Peyer's patch (tissue), 4 donors: ENCODE measurements at places on chromosomes 12 and 14. TPM values are rescaled to one million over a fixed set of nuclear protein-coding genes. Genes with fewer than 3 reads are reported as not detected.

RAD9B gene
- total RNA-seq, result 0.83 TPM

KLRD1 gene
- 2.8 TPM for total RNA-seq

GRCh38 chr12:116430911-116431565 lies 128.1 kb upstream of the MAP1LC3B2 start:
- H3K4me3 ChIP-seq, result no peak overlapping the region
- no peak overlapping the region for H3K27ac ChIP-seq

NDUFA9 gene
- total RNA-seq, result 52.7 TPM

DUSP6 gene
- 41.7 TPM for total RNA-seq

DNA sequence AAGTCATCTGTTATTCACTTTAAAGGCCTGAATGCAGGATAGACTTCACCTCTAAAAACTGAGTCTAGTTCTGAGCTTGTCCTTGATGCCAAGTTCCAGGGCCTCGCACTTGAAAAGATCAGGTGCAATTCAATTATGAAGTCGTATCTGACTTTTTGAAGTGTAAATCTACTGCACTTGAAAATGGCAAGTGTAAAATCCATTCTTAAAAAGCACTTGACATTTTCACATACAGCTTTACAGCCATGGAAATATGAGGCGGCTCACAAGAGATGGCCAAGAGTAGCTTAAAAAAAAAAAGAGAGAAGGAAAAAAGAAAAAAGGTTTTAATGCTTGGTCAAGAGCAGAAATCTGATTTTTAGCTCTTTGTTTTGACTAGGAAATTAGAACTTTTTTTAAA lies 172.5 kb downstream of the GXYLT1 start:
- no peak overlapping the region for H3K27ac ChIP-seq
- no peaks in the 10 kb centered on the region for H3K36me3 ChIP-seq
- no peak for DNase-seq

GRCh38 chr12:94951071-94951934 lies 52.2 kb downstream of the NDUFA12 start:
- H3K4me1 ChIP-seq, result peaks cover 13% of the 10 kb centered on the region
- H3K27ac ChIP-seq, result no peak overlapping the region
- H3K4me3 ChIP-seq, result no peak overlapping the region
- no peaks in the 10 kb centered on the region for H3K36me3 ChIP-seq

SCYL2 gene
- total RNA-seq, result 48.7 TPM

KRT86 gene
- total RNA-seq, result not detected

- H3K4me3 ChIP-seq, result no peak overlapping the region
- no peaks in the 10 kb centered on the region for H3K27me3 ChIP-seq
- DNase-seq, result peak; percentile 42
- peak overlapping the region; percentile 42 for H3K27ac ChIP-seq
- peaks cover 54% of the 10 kb centered on the region for H3K36me3 ChIP-seq
These were observed 30.5 kb downstream of the ANAPC7 start for GRCh38 chr12:110373025-110373424.

DNA sequence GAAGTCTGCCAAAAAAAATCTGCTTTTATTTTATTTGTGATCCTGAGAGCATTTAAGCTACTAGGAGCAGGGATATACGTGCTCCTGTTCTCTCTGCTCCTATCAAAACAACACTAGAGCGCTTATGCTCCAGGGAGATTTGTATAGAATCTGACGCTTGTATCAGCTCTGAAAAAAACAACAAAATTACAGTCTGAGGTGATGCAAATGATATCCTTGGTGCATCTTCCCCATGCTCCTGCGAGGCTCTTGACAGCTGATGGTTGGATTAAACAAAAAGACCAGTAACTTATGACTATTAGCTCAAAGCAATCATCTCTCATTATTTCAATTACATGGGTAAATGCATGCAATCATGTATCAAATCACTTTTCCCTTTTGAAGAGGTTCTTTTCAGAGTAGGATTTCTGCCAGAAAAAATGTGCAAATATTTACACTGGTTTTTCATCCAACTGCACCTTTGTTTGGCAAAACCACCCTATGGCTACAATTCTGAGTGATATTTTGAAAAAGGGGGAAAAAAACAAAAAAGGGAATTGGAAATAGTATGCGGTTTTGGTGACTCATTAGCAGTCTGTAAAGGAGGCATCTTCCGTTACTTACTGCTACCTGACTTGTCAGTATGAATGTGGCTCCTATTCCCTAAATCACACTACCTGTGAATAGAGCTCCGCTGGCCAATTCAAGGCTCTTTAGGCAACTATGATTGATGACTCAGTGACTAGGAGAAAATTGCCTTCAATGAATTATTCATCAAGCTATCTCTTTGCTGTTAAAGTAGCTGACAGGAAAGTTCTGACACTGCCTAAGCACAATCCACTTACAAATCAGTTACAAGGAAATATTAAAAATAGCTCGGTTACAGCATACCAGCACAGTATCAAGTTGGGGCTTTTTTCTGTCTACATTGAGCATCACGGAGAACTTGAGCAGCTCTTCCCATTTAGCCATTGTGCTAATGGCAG lies 450.0 kb downstream of the FOXG1 start:
- no peak overlapping the region for H3K4me3 ChIP-seq
- no peak overlapping the region for H3K27ac ChIP-seq
- no peaks in the 10 kb centered on the region for H3K36me3 ChIP-seq
- H3K27me3 ChIP-seq, result no peaks in the 10 kb centered on the region

- H3K4me3 ChIP-seq, result no peak overlapping the region
- no peaks in the 10 kb centered on the region for H3K36me3 ChIP-seq
- H3K4me1 ChIP-seq, result no peaks in the 10 kb centered on the region
- no peak overlapping the region for H3K27ac ChIP-seq
- no peak for DNase-seq
These were observed 106.8 kb downstream of the BBS10 start for GRCh38 chr12:76241371-76241770.

GRCh38 chr14:105911006-105911847 lies 384.8 kb downstream of the TMEM121 start:
- no peak overlapping the region for H3K4me3 ChIP-seq
- H3K4me1 ChIP-seq, result no peaks in the 10 kb centered on the region
- H3K36me3 ChIP-seq, result no peaks in the 10 kb centered on the region

LRP1 gene
- 144 TPM for total RNA-seq

GRCh38 chr14:105173901-105174894 lies 5.6 kb upstream of the JAG2 start:
- H3K27me3 ChIP-seq, result no peaks in the 10 kb centered on the region
- H3K27ac ChIP-seq, result no peak overlapping the region
- DNase-seq, result peak; percentile 72
- H3K36me3 ChIP-seq, result no peaks in the 10 kb centered on the region

- no peaks in the 10 kb centered on the region for H3K36me3 ChIP-seq
- no peak overlapping the region for H3K4me3 ChIP-seq
- no peak overlapping the region for H3K27ac ChIP-seq
- H3K4me1 ChIP-seq, result peaks cover 12% of the 10 kb centered on the region
These were observed 33.9 kb downstream of the ACTN1 start for GRCh38 chr14:68945190-68945584.

PLEKHD1 gene
- not detected for total RNA-seq

DNA sequence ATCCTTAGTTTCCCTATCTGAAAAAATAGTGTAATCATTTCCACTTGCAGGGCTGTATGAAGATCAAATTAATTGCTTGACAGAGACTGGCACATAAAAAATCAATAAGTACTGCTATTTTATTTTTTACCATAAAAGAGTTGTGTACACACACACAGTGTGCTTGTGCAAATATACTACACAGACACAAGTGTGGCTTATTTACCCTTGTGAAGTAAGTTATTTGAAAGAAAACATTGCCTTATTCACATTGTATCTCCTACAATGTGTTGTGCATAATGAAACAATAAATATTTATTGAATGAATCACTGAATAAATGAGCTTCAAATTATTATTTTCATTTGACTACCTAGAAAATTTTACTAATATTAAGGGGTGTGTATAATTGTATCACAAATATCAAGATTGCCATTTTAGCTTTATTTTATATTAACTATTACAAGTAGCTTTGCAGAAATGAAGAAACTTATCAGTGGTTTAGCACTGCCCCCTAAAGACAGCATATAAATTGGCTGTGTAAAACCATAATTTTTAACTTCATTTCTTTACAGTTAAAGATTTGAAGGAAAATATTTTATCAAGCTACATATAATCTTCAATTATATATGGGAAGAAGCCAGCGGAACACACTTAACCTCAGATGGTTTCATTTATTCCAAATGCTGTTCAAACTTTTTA lies 11.3 kb downstream of the GARIN6 start:
- no peak overlapping the region for H3K4me3 ChIP-seq
- no peaks in the 10 kb centered on the region for H3K27me3 ChIP-seq
- no peak for DNase-seq
- no peaks in the 10 kb centered on the region for H3K36me3 ChIP-seq
- no peak overlapping the region for H3K27ac ChIP-seq

DNA sequence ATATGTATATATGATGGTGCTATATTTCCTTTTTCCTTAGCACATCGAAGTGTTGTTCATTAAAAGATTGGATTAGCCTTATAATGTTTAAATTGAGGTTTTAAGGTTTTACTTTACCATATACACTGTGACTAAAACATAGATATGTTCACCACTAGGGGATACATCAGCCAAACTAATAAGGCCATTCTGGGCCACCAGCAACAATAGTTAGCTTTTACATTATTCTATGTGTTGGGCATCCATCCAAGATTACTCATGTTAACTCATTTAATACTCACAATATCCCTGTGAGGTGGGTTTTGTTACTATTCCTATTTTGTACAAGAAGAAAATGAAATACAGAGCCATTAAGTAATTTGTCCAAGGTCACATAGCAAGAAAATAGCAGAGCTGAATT lies 202.6 kb upstream of the AVPR1A start:
- no peak overlapping the region for H3K27ac ChIP-seq
- no peaks in the 10 kb centered on the region for H3K4me1 ChIP-seq
- DNase-seq, result no peak
- H3K4me3 ChIP-seq, result no peak overlapping the region
- H3K36me3 ChIP-seq, result no peaks in the 10 kb centered on the region

DNA sequence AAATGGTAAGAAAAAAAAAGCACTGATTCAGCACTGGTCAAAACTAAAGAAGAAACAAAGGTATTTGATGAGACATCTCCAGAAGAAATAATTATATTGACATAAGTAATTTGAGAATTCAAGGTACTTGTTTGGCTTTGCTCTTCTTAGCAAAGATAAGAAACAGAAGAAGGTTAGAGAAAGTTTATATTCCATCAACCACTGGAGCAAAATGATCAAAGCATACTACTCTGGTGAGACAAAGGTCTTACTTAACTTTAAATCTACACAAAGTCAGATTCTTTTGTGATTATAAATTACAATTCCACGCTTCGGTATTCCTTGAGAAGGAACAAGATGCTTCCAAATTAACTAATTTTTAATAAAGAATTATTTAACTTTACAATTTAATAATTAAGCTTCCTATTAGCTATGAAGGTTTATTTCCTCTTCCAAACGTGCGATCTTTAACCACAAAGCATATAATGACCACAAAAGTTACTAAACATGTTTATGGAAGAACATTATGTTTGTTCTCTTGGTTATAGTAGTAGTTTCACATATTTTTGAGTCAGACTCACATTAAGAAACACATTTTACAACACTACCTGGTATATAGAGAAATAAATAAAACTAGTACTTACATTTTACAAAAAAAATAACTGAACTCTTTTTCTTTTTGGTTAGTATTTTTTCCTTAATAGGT lies 53.4 kb downstream of the METTL25 start:
- H3K4me1 ChIP-seq, result no peaks in the 10 kb centered on the region
- no peaks in the 10 kb centered on the region for H3K36me3 ChIP-seq
- H3K27me3 ChIP-seq, result no peaks in the 10 kb centered on the region
- DNase-seq, result no peak
- no peak overlapping the region for H3K27ac ChIP-seq

GRCh38 chr12:6965714-6966113 lies 4.8 kb downstream of the PHB2 start:
- no peaks in the 10 kb centered on the region for H3K27me3 ChIP-seq
- no peak for DNase-seq
- peak overlapping the region; percentile 67 for H3K27ac ChIP-seq
- H3K4me1 ChIP-seq, result peaks cover 30% of the 10 kb centered on the region

SLC16A7 gene
- 15.9 TPM for total RNA-seq

LTBR gene
- 277 TPM for total RNA-seq

DNA sequence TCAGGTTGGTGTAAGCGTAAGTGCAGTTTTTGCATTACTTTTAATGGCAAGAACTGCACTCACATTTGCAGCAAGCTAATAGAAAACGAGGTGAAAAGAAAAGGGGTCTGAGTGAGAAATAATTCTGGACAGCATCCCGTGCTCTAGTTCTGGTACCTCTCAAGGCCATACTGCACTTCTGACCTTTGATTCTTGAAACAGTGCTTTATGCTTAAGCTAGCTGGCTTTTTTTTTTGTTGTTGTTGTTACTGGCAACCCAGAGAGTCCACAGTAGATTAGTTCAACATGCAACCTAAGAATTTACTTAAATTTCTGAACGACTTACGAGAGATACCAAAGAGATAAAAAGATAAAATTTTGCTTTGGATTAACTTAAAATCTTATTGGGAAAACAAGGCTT lies 75.2 kb upstream of the PRKD1 start:
- no peaks in the 10 kb centered on the region for H3K4me1 ChIP-seq
- H3K27ac ChIP-seq, result no peak overlapping the region
- no peaks in the 10 kb centered on the region for H3K36me3 ChIP-seq
- no peak for DNase-seq
- no peaks in the 10 kb centered on the region for H3K27me3 ChIP-seq

PRB2 gene
- not detected for total RNA-seq

C12orf50 gene
- not detected for total RNA-seq

DNA sequence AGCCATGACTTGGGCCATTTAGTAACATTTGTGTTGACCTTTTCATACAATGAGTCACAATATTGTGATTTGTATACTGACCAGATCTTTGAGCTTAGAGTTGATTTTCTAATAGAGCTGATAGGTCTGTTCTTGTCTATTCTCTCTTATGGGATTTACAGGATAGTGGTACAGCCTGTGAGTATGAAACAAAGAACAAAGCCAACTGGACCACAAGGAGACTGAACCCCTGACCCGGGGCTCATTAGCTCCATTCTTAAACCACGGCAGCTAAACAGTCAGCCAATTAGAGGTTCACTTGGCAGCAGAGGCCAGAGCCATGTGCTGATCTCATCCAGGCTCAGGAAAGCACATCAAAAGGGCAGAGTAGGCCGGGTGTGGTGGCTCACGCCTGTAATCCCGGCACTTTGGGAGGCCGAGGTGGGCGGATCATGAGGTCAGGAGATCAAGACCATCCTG lies 59.1 kb upstream of the GNPNAT1 start:
- H3K27me3 ChIP-seq, result no peaks in the 10 kb centered on the region
- H3K4me3 ChIP-seq, result no peak overlapping the region
- no peaks in the 10 kb centered on the region for H3K36me3 ChIP-seq
- no peak overlapping the region for H3K27ac ChIP-seq
- no peak for DNase-seq

RACGAP1 gene
- 7.2 TPM for total RNA-seq

GRCh38 chr14:83441801-83442200 lies 1908.1 kb upstream of the SEL1L start:
- no peak for DNase-seq
- H3K4me3 ChIP-seq, result no peak overlapping the region

- DNase-seq, result no peak
- no peaks in the 10 kb centered on the region for H3K27me3 ChIP-seq
- peaks cover 18% of the 10 kb centered on the region for H3K4me1 ChIP-seq
- no peaks in the 10 kb centered on the region for H3K36me3 ChIP-seq
- H3K4me3 ChIP-seq, result no peak overlapping the region
These were observed 150.9 kb upstream of the SLC38A2 start for GRCh38 chr12:46523446-46523845.

GRCh38 chr14:58817846-58818245 lies 180.1 kb downstream of the DACT1 start:
- no peak overlapping the region for H3K4me3 ChIP-seq
- no peaks in the 10 kb centered on the region for H3K4me1 ChIP-seq
- no peaks in the 10 kb centered on the region for H3K27me3 ChIP-seq
- H3K36me3 ChIP-seq, result no peaks in the 10 kb centered on the region
- no peak overlapping the region for H3K27ac ChIP-seq
- DNase-seq, result no peak

GRCh38 chr12:69579029-69579428 lies 6.2 kb upstream of the CCT2 start:
- no peaks in the 10 kb centered on the region for H3K27me3 ChIP-seq
- H3K27ac ChIP-seq, result no peak overlapping the region
- no peak overlapping the region for H3K4me3 ChIP-seq
- no peak for DNase-seq
